Hematopoietic multipotent progenitor cell treated with erythropoietin and hydrocortisone succinate and interleukin-3 and kit ligand, for 17 days (in vitro differentiated cells): ENCODE measurements at places on chromosomes 2 and 18.

DNA sequence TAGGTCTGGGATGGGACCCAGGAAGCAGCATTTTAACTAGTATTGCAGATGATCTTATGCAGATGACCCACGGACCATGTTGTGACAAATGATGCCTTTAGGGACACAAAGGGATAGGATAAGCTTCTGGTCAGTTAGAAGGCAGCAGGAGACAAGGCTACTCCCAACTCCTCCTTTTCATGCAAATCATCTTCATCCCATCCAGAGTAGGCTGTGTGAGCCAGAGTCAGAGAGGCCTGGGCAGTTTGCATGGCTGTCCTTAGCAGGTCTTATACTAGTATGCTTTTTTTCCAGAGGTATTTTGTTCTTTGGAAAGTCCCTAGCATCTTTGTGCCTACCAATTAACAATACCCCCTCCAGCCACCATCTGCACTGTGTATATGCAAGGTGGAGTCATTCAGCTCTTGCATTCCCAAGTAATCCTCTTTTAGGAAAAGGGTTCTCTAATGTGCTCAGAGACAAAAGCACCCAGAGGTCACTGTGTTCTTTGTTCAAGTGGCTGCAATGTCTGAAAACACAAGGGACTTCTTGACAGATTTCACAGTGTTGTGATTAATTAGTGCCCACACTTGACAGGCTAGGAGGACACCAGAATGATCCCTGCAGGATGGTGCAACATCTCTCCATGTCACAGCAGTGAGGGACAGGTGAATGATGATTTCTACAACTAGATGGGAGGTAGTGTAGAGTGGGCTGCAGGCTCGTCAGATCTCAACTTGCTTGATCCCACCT, 225.8 kb downstream of the NCKAP5 start:
- no peak for DNase-seq

- no peak for DNase-seq
These were observed 842 bp upstream of the CKAP2L start for GRCh38 chr2:112765251-112765650.

GRCh38 chr18:49362431-49362830, 98.0 kb downstream of the DYM start:
- no peak for DNase-seq

DNA sequence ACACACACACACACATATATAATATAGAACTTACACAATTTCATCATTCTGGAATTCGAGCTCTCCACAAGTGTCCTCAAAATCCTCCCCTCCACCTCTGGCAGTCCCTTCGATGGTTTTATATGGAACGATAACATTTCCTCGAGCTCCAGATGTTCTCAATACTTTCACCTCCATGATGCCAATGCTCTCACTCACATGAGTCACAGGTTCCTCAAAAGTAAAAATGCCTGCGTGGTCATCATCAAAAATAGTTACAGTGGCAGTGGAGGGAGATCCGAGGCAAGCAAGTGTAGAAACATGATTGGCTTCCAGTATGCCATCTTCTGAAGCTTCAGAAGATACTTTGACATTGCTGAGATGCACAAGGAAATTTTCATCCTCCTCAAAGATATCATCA, 23.5 kb downstream of the SLC8A1 start:
- no peak for DNase-seq
